ENCODE measurements at places on chromosomes 7 and 10.

GRCh38 chr7:66921396-66921917 lies 432 bp downstream of the TMEM248 start:
- no peak for DNase-seq

GRCh38 chr7:92730808-92731207 lies 105.6 kb downstream of the CDK6 start:
- DNase-seq: no peak

- no peak for DNase-seq
These were observed 112.1 kb downstream of the MDFIC start for GRCh38 chr7:115033917-115034459.

DNA sequence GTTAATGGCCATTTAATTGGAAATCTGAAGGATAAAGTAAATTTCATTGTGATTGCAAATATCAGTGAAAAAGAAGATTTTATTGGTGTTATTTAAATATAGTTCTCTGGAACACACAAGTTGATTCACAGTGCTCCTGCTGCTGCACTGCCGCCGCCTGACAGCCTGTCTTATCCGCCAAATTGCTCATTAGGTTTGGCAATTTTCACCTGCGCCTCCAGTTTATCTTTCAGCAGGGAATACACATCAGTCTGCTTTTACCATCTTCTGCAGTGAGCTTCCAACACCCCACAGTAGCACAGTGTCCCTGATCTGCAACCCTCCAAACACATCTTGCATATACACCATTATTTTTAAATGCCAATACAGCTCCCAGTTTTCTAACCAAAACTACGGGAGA lies 308.3 kb downstream of the PARD3 start:
- DNase-seq: no peak

DNA sequence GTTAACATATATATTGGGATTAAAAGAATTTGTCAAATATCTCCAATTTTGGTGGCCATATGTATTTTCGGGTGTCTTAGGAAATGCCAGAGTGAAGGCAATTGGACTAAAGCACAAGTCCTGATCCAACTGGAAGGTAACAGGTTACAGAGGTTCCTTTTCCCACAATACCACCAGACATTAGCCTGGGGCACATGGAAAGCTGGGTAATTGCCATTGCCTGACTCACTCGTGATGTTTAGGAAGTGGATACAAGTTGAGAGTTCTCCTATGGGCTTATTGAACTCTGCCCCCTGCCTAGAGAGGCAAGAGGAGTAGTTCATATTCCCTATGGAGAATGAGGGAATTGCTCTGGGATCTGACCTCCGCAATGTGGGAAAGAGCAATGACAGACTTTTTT lies 5.7 kb downstream of the DNAH11 start:
- DNase-seq: no peak

DNA sequence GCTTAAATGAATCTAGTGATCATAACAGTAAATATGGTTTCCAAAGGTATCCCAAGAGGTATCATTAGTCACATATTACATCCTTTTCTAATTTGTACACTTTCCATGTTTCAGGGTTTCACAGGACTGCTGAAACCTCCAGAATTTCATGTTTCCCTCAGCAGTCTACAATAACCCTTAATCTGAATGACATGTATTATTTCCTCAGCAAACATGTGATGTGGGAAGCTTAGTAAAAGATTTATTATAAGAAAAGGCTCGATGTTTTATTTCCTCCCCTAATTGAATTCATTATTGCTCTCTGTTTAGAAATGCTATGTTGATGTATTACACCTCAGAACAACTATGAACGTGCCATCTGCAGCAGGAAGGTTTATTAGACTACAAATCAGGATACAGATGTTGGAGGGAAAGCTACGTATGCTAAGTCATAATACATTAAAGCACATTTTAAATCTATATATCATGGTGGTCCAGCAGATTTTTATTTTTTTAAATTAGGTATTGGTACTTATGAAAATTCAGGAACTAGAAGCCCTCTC lies 52.5 kb upstream of the SKAP2 start:
- DNase-seq: no peak

DNA sequence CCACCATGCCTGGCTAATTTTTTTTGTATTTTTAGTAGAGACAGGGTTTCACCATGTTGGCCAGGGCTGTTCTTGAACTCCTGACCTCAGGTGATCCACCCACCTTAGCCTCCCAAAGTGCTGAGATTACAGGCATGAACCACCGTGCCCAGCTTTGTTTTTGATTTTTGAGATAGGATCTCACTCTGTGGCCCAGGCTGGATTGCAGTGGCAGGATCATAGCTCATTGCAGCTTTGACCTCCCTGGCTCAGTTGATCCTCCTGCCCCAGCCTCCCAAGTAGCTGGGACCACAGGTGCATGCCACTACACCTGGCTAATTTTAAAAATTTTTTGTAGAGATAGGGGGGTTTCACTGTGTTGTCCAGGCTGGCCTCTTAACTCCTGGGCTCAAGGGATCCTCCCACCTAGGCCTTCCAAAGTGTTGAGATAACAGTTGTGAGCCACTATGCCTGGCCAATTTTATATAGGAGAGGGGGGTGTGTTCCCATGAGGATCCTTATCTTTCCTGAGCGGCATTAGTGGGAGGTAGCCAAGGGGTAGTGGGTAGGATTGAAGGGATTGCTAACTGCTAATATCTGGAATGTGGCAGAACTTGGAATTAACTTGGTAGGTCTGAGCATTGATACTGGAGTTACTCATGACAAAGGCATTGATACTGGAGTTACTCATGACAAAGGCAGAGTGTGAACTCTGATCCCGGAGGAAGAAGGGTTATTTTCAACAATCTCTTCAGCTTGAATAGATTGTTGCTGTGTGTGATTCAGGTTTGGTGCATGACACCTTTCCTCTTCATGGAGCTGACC lies 1.0 kb upstream of the NOLC1 start:
- DNase-seq: no peak

- no peak for DNase-seq
These were observed 1.2 kb upstream of the PAOX start for GRCh38 chr10:133377818-133378250.

Data from activated CD8-positive, alpha-beta memory T cell treated with anti-CD3 and anti-CD28 coated beads for 4 hours (primary cell).